ENCODE measurements at places on chromosomes 3 and 15.

DNA sequence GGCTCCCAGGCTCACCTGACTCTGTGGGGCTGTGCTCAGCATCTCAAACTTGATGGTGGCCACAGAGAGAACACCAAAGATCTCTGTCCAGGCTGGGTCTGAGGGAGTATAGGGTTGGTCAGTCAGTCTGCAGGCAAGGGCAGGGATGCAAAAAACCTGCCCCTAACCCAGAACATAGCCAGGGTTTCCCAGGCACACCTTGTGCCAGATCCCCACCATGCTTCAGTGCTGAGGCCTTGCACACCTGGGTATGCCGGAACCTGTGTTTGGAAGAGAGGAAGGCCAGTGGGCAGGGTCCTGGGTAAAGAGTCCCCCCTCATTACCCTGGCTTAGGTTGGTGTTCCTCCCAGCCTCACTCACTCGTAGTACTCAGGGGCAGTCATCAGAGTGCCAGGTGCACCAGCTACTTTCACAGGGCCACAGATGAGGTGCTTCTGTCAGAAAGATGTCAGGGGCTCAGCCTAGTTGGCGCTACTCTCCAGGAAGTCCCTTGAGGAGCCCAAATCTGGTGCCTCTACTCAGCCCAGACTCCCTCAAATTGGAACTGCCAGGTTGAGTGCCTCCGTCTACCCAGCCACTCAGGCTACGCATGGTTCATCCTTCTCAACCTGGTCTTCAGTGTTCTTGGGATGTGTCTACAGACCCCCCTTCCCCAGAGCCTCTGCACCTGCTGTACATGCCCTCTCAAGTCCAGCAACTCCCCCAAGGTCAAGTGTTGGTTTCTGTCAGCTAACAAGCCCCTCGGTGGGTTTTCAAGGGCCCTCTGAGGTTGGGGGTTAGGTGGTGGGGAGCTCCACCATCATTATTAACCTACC is 1.8 kb downstream of the DALRD3 start:
- no peak for DNase-seq

DNA sequence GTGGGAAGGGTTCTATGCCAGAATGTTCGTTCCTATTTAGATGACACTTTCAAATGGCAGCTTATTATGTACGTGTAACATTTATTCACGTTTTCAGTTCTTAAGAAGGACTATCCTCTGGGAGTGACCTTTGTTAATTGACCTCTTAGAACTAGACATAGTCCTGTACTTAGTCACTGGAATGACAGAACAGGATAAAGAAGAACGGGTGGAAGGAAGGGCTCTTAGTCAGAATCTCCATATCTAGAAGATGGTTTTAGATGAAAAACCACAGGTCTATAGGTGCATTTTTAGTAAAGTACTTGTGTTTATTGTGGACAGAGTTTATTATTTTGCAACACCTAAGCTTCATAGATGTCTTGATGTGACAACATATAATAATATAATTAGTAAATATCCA is 6.5 kb downstream of the METTL6 start:
- no peak for DNase-seq

DNA sequence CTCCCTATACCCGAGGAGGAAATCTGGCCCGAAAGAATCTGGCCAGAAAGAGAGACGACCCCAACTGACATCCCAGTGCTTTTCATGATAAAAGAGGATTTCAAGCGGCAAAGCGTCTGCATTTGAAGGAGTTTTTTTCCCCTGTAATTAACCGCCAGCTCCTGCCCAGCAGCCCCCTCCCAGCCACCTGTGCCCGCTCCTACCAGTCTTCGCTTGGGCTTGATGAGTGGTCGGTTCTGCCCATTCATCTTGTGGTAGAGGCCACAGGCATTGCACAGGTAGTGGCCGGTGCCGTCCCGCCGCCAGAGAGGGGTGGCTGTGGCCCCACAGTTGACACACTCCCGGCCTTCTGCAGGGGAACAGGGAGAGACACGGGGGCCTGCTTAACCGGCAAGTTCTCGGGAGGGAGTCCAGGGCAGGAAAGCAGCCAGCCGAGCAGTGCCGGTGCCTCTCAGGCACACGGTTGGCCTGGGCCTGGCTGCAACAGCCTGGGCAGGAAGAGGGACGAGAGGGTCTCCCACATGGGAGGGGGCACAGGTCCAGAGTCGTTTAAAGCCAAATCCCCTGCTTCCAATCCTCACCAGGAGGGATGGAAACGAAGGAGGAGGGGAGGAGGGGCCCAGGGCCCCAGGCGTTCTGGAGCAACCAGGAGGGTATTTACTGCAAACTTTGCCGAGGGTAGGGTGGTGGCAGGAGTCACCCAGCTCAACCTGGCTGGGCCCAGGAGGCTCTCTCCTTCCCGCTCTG is 9.2 kb downstream of the GATA2 start:
- DNase-seq: no peak

GRCh38 chr3:59531994-59532393 is 482.2 kb upstream of the CFAP20DC start:
- DNase-seq: no peak

DNA sequence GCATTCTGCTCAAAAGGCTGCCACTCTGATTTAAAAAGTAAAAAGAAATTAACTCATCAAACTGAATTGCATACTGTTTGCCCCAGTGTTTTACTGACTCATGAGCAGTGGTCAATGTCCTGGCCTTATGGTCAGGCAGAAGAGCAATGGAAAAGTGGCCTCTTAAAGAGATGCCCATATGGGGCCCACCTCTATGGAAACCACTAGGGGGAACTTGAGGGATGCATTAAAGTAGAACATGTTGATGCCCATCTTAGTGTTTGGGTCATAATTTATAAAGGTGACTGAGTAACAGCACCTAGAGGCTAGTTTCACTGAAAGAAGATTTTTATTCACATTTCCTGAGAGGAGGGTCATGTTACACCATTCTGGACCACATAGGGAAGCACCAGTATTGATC is 66.5 kb upstream of the RNU6-1 start:
- DNase-seq: no peak

DNA sequence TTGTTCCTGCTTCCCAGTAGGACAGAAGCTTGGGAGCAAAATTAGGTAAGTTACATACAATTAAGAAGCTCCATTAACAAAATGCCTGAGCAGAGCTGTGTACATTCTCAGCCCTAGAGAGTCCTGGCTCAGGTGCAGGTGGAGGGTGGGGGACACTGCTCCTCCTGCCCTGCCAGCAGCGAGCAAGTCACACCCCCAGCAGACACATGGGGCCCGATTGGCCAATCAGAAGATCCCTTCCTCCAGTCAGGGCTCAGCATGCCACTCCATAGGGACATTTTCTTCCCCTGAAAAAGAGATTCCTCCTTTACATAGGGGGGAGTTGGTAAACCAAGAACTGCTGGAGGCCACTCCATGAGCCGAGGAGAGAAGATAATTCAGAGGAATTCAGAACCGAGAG is 62.1 kb downstream of the PLXNA1 start:
- DNase-seq: no peak

- DNase-seq: no peak
Measured at GRCh38 chr3:44074181-44074580, 167.5 kb upstream of the TOPAZ1 start.

DNA sequence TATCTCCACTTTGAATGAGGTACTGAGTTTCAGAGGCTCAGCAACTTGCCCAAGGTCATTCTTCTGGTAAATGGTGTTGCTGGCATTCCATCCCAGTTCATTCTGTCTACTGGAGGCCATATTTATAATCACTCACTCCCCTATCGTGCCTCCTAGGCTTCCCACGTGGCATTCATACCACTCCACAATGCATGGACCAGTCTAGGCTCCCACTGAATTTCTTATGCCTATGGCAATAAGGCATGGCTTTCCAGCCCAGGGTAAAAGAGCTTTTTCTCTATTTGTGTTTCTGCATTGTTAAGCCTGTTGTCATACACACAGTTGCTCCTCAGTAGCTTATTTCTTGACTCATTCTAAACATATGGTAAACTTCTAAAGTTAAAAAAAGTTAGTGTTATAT is 19.9 kb downstream of the BBX start:
- no peak for DNase-seq

- no peak for DNase-seq
Measured at GRCh38 chr15:101306341-101307047, 11.4 kb upstream of the SNRPA1 start.

- no peak for DNase-seq
Measured at GRCh38 chr3:130699765-130700164, 46.9 kb downstream of the PIK3R4 start.

DNA sequence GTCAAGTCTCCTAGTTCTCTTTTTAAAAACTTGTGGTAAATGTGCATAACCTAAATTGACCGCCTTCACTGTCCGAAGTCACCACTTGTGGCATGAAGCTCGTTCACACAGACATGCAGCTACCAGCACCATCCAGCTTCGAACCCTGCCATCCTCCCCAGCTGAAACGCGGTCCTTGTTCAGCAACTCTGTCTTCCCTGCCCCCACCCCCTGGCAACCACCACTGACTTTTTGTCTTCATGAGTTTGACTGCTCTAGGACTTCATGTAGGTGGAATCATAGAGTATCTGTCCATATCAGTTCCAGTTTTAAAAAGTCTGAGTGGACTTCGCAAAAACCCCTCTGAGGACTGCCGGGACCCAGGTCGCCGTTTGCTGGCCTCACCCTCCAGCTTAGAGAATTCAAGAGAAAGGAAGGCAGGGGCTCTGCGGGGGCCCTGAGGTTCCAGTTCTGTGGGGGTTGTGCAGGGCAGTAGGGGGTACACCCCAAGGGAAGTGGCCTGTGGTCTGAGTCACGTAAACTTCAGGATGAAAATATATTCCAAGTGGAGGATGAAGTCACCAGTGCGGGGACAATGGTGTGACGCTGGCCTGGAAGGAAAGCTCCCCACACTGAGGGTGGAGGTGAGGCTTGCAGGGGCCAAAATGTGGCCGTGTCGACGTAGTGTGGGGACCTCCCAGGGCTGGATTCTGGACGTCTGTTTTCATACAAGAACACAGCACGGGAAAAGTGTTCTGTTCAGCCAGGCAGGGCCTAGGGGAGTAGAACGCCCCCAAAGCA is 67.6 kb downstream of the ABTB1 start:
- no peak for DNase-seq

GRCh38 chr3:136584728-136585127 is 167.4 kb downstream of the STAG1 start:
- no peak for DNase-seq

- DNase-seq: no peak
Measured at GRCh38 chr3:13894096-13894806, 14.4 kb upstream of the WNT7A start.

DNA sequence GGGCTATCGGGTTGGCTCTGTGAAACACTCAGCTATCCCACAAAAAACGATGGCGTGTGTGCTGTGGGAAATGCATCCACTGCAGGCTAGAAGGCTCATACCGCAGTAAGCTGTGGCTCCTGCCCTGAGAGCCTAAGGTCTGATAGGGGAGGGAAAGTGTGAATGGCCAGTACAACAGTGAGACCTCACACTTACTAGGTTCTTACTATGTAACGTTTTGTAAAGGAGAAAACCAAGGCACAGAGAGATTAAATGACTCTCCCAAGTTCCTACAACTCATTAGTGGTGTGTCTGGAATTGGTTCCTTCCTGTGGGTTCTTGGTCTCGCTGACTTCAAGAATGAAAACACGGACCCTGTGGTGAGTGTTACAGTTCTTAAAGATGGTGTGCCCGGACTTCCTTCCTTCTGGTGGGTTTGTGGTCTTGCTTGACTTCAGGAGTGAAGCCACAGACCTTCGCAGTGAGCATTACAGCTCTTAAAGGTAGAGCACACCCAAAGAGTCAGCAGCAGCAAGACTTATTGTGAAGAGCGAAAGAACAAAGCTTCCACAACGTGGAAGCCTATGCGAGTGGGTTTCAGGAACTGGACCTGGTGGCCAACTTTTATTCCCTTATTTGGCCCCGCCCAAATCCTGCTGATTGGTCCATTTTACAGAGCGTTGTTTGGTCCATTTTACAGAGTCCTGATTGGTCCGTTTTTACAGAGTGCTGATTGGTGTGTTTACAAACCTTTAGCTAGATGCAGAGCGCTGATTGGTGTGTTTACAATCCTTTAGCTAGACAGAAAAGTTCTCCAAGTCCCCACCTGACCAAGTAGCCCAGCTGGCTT is 161.7 kb downstream of the POLR2M start:
- no peak for DNase-seq

DNA sequence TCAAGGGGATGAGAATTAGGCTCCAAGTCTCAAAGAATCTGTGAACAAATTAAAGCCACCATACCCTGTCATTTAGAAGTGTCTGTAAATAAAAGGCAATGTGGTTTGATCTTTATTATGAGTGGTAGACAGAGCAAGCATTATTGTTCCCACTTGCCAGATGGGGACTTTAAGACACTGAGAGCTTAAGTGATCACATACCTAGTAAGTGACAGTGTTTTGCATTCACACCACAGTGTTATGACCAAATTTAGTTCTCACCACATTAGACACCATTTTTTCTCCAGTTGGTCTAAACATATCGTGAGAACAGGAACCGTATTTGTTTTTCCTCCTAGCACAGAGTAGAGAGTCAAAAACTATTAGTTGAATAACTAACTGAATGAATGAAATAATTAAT is 13.2 kb upstream of the ZBED2 start:
- no peak for DNase-seq

GRCh38 chr3:151330379-151330778 is 1.0 kb upstream of the P2RY13 start:
- no peak for DNase-seq

GRCh38 chr3:194194757-194195085 is 58.8 kb downstream of the HES1 start:
- DNase-seq: no peak

GRCh38 chr3:195117978-195118581 is 152.9 kb downstream of the XXYLT1 start:
- no peak for DNase-seq

- no peak for DNase-seq
Measured at GRCh38 chr3:50617911-50618481, 1.0 kb downstream of the MAPKAPK3 start.
